Esophagus muscularis mucosa (tissue), 4 donors: ENCODE measurements at places on chromosomes 4 and X.

DNA sequence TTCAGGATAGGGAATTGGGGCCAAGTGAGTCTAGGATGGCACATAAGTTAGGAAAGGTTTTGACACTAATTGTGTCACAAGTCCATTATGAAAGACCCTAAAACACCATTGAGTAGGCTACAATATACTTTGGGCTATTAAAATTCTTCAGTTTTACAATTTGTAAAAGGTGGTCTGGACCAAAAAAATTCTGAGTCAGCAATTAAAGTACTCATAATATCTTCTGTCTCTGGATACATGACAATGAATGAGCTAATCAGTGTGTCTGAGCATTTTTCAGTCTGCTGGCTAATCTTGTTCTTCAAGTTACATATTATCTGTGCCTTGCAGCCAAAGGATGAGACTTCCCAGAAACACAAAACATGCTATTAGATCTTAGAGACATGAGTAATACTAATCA lies 14.3 kb downstream of the ARMCX1 start:
- no peak for DNase-seq

DNA sequence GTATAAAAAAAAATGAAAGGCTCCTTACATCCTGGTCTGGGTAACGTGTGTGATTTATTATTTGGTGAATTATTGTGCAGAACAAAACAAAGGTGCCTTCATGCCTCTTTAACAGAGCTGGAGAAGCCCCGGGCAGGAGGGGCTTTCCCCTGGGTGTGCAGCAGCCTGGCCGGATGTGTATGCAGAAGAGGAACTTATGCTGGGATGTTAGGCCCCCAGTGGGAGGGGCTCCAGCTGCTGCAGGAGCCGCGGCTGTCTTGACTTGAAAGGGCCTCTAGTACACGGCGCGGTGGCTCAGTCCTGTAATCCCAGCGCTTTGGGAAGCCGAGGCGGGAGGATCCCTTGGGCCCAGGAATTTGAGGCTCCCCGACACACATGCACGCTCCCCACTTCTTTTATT lies 16.0 kb downstream of the CCNQ start:
- DNase-seq: peak; percentile 92

GRCh38 chrX:119791437-119792231 lies at the start of gene RPL39:
Gene RPL39 (minus strand): TSS chrX:119791630. CDS start chrX:119791576, 54 bp downstream.
- DNase-seq: peak; percentile 92

DNA sequence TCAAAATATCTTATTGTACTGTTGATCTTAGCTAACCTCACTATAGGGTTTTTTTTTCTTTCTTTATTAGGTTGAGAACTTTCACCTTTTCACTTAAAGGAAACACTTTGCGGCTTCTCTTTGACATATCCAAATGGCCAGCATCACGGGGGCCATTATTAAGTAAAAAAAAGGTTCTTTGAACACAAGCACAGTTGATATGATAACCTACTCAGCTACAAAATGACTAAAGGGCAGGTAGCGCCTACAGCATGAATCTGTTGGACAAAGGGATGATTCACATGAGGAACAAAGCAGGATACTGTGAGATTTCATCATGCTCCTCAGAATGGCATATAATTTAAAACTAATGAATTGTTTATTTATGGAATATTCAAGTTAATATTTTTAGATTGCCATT lies 119.6 kb downstream of the CCSER1 start:
- DNase-seq: no peak

DNA sequence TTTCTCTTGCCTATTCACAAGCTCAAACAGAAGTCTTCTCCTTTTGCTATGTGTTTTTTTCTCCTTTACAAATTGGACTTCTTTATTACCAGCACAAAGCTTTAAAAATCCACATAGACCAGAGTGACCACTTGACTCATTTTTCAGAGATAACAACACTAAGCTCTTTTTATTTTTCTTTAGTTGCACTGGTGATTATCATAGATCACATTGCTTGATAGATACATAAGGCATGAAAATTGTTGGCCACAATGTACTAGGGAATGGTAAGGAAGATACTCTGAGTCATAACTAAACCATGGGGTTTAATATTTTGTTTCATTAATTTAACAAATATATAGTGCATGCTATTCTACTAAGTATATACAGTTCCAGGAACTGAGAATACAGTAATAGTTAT lies 159.0 kb downstream of the GASK1B start:
- no peak for DNase-seq

- no peak for DNase-seq
These were observed 58.9 kb upstream of the QRFPR start for GRCh38 chr4:121439669-121440068.

DNA sequence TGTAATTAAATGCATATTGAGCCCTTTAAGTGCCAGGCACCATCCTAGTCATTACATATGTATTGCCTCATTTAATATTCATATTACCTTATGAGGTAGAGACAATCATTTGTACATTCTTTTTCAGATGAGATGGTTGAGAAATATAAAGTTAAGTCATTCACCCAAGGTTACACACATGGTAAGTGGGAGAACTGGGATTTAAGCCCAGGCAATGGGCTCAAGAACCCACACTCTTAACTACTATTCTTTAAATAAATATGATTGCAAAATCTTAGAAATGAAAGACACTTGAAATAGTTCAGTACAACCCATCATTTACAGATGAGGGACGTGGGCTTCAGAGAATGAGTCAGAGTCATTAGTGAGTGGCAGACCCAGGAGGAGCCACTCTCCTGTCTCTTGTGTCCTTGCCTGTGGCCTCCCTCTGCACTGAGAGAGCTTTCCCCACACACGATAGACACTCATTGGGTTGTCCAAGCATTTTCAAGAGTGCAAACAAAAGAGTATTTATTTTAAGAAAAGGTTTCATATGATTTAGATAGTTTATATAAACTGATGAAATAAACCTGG lies 60.8 kb downstream of the NPY1R start:
- no peak for DNase-seq

GRCh38 chr4:15902746-15903145 lies 35.8 kb downstream of the FGFBP1 start:
- no peak for DNase-seq

DNA sequence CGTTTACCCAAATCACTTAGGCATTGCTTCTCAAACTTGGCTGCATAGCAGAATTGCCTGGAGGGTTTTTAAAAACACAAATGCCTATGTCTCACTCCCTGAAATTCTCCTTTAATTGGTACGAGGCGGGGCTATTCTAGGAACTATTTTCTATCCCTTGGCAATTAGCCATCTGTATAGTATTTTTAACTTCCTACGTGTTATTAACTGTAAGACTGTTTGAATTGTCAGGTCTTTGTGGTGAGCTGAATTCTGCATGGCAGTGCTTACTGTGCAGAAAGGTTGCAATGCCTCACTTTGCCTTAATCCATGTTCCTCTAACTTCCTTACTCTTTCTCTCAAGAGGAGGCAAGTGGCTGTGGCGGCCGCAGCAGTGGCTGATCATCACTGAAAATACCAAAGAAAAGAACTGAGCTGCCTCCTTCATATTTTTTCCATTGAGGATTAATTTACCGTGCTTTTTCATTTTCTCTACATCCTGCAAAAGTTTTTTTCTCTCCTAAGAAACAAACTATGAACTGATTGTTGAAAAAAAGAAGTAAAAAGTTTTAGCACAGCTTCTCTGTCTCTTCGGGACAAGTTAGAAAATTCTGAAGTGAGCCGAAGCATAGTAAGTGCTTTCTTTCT lies at the start of gene SHROOM3:
SHROOM3 (plus strand) TSS at position 329 of the 627 bp plus-strand sequence. CDS start 824 bp downstream, outside the sequence.
- DNase-seq: no peak

DNA sequence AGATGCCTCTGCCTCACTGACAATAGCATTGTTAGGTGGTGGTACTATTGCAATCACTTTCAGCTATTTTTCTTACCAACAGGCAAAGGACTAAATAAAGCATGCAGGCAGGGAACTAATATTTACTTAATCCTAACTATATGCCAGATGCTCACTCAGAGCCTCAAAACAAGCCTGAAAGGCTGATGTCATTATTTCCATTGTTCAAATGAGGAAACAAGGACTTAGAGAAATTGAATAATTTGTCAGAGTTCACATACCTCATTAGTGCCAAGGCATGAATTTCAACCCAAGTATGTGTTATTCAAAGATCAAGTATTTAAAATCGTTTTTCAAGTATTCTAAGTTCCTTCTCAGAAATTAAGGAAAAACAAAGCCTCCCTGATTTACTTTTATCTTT lies 374.9 kb upstream of the TECRL start:
- DNase-seq: no peak

- DNase-seq: no peak
These were observed 28.3 kb downstream of the SEPTIN11 start for GRCh38 chr4:76977736-76978350.

DNA sequence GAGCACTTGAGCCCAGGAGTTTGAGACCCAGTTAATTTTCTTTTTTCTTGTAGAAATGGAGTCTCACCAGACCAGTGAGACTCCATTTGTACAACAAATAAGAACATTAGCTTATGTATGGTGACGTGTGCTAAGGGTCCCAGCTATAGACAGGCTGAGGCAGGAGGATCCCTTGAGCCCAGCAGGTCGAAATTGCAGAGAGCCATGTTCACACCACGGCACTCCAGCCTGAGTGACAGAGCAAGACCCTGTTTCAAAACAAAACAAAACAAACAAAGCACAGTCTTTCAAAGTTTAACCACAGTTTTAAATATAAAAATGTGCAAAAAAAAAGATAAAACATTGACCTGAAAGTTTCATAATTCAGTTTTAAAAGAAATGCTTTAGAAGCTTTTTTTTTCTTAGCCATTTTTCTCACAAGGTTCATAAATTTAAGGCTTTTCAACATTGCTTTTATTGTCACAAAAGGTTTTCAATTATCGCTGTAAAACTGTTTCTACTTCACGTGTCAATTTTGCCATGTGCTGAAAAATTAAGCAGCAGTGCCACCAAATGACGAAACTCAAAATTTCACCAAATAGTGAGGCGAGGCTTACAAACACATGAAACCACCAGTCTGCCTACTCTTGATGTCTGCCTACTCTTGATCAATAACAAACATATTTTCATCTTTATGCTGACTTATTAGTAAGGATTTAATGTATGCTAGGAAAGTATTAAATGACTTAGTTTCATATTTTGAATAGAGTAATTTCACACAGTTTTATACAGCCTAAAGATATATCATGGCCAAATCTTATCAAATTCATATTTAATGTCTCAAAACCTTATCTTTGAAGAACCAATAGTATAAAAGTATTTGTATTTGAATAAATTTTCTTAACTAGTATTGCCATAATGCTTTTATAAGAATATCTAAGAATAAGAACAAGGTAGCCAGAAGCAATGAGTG lies 126.3 kb downstream of the NEK1 start:
- no peak for DNase-seq

GRCh38 chr4:62912531-62912930 lies 1496.7 kb downstream of the TECRL start:
- no peak for DNase-seq

- DNase-seq: no peak
These were observed 165.8 kb downstream of the SHROOM4 start for GRCh38 chrX:50648156-50648555.

GRCh38 chr4:148052448-148052847 lies 320.6 kb downstream of the ARHGAP10 start:
- no peak for DNase-seq

DNA sequence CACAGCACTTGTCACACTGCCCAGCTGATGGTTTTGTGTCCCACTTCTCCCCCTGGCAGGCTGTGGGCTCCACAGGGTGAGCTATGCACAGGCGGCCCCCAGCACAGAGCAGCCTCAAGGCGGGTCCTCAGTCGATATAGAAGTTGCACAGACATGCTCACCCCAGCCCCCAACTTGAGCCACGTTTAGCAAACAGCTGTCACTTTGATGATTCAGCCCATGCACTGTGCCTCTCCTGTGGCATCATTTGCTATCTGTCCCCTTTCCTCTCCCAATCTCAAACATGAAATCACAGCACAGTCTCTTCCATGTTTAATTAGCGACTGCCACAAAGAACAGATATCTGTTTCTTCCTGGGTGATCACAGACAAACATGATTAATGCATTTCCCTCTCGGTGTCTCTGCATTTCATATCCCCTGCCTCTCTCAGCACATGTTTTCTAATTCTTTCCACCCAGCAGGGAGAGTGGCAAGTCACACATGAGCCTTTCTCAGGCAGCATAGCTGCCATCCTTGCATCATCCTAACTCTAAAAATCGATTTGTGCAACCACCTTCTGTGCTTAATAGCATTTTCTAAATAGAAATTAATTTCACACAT lies 204.9 kb downstream of the EVC2 start:
- peak; percentile 80 for DNase-seq

GRCh38 chr4:38670109-38670901 lies 6.3 kb downstream of the KLF3 start:
- DNase-seq: no peak

DNA sequence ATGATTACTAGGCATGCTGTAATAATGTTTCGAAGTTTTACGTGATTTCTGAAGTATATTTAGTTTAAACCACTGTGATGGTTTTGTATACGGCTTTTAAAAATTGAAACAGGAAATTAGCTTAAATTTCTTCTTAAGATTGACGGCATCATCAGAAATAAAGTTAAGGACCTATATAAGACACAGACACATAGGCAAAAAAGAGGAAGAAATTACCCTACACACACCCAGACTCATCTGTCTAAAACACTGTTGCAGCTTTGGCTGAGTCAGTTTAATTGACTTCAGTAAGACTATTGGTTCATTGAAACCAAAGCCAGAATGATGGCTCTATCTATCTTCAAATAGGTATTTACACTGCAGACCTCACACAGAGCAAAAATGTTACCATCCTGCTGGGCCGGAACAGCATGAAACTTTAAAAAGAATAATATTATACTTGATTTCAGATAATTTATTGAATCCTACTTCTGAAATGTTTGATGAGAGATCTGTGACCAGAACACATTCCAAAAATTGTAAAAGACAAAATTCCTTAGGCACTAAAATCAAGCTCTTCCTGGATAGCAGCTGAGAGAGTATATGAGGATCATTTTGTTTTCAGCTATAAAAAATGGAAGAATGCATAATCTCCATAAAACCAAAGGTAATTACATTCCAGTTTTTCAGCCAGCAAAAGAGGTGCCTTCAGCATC lies 4.5 kb downstream of the HHIP start:
- DNase-seq: no peak

GRCh38 chr4:105060628-105061027 lies 86.0 kb upstream of the TET2 start:
- DNase-seq: no peak

DNA sequence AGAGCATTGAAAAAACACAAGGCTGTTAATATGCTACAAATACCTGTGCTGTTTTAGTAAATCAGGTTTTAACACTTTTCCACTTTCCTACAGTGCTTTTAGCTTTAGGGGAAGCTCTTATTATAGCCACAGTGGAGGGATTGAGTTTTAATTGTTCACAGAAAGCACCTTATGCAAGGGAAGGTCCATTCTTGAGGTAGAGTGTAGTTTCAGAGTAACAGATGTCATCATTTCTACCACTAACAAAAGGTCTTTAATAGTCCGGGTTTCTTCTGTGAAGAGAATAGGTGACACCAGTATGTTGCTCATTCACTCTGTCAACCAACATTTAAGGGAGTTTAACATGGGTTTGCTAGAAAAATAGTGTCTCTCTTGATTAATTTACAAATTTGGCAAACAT lies 104.4 kb downstream of the STIM2 start:
- no peak for DNase-seq

DNA sequence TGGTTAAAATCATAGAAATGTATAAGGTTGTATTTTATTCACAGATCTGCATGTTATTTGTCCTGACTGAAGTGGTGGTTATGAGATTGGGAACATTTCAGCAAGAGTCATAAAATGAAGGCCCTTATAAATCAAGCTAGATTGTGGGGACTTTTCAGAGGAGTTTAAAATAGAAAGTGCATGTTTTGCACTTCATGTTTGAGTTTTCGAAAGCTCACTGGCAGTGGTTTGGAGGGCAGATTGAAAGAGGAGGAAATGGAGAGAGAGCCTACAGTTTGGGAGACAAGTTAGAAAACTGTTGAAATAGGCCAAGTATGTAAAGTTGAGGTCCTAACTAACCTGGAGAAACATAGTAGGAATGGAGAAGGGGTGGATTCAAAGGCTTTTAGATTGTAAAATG lies 124.9 kb downstream of the KDM6A start:
- no peak for DNase-seq
